Activated CD8-positive, alpha-beta memory T cell treated with anti-CD3 and anti-CD28 coated beads, Interleukin-2, amount 10 ng/mL, durations not matched to agents 7 days and 5 days (primary cell): ENCODE measurements at places on chromosomes 16 and 17. TPM values are rescaled to one million over a fixed set of nuclear protein-coding genes. Genes with fewer than 3 reads are reported as not detected.

The DNAI2 gene
- 0.35 TPM for total RNA-seq

The TNFRSF12A gene
- 5.5 TPM for total RNA-seq

The TVP23A gene
- not detected for total RNA-seq

The MT3 gene
- not detected for total RNA-seq
